Esophagus squamous epithelium (tissue), 5 donors: ENCODE measurements at places on chromosomes 1 and 21. TPM values are rescaled to one million over a fixed set of nuclear protein-coding genes. Genes with fewer than 3 reads are reported as not detected.

- DNase-seq, result no peak
- H3K36me3 ChIP-seq, result peaks cover 68% of the 10 kb centered on the region
- no peaks in the 10 kb centered on the region for H3K27me3 ChIP-seq
- no peak overlapping the region for H3K27ac ChIP-seq
Measured at GRCh38 chr1:204261746-204262505, 48.1 kb upstream of the GOLT1A start.

GRCh38 chr1:229457436-229457835 lies 23.5 kb upstream of the ACTA1 start:
- H3K4me1 ChIP-seq, result no peaks in the 10 kb centered on the region
- DNase-seq, result no peak
- peaks cover 7% of the 10 kb centered on the region for H3K36me3 ChIP-seq
- H3K27me3 ChIP-seq, result no peaks in the 10 kb centered on the region

- no peaks in the 10 kb centered on the region for H3K36me3 ChIP-seq
- H3K27ac ChIP-seq, result no peak overlapping the region
- H3K4me1 ChIP-seq, result no peaks in the 10 kb centered on the region
- no peaks in the 10 kb centered on the region for H3K27me3 ChIP-seq
- DNase-seq, result no peak
Measured at GRCh38 chr1:193031431-193031830, 27.7 kb downstream of the UCHL5 start.

- peak overlapping the region; percentile 87 for H3K27ac ChIP-seq
- peaks cover 54% of the 10 kb centered on the region for H3K4me1 ChIP-seq
- no peaks in the 10 kb centered on the region for H3K36me3 ChIP-seq
Measured at GRCh38 chr1:117607471-117607870, 1.6 kb downstream of the TENT5C start.

DNA sequence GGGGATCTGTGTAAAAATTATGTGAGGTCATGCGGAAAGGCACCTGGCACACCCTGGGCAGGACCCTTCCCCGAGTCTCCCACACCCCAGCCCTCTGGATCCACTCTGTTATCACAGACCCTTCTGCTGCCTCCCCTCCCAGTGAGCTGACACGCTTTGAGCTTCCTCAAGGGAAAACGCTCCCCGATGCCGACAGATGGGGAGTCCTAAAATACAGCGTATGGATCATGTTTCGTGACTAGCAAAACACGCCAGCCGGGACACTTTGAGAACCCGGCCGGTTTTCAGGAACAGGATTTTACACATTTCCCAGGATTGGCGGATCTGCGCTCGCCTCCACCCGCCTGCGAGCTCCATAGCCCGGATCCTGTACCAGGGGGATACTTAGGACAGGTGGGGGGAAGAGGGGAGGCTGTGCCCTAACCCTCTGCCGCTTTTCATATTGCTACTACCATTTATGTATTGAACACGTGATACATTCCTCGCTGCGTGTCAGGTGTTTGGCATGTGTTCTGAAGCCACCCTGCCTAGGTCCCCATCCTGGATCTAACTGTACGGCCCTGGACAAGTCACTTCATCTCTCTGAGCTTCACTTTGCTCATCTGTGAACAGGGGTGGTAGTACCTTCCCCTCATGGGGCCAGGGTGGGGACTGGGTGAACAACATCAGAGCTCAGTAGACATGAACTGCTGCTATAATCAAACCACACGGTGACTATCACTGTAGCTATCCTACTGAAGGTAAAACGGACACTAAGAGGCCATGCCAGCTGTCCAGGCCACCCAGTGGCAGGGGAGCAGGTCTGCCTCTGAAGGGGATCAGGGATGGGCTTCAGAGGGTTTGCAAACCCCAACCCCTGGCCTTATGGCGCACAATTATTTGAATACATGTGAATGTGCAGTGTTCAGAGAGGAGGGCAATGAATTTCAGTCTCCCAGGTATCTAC lies 63.2 kb downstream of the SSBP3 start:
- no peaks in the 10 kb centered on the region for H3K4me1 ChIP-seq
- H3K4me3 ChIP-seq, result no peak overlapping the region
- DNase-seq, result no peak
- no peaks in the 10 kb centered on the region for H3K27me3 ChIP-seq

DNA sequence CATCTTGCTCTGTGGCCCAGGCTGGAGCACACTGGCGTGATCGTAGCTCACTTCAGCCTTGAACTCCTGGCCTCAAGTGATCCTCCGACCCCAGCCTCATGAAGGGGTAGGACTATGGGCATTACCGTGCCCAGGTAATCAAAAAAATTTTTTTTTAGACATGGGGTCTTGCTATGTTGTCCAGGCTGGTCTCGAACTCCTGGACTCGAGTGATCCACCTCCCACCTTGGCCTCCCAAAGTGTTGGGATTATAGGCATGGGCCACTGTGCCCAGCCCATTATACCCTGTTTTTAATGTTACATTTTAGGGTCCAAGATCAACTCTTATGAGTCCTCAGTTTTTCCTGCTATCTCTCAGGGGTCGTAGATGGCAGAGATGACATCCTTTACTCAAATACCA lies 6.3 kb downstream of the MRAP start:
- H3K27ac ChIP-seq, result no peak overlapping the region
- H3K27me3 ChIP-seq, result no peaks in the 10 kb centered on the region
- peaks cover 43% of the 10 kb centered on the region for H3K36me3 ChIP-seq

GRCh38 chr1:29800120-29800519 lies 563.8 kb downstream of the PTPRU start:
- H3K27ac ChIP-seq, result peak overlapping the region; percentile 53
- H3K27me3 ChIP-seq, result peaks cover 42% of the 10 kb centered on the region
- H3K4me3 ChIP-seq, result no peak overlapping the region
- H3K36me3 ChIP-seq, result no peaks in the 10 kb centered on the region

GRCh38 chr1:107297681-107298080 lies 156.8 kb downstream of the NTNG1 start:
- DNase-seq, result no peak
- H3K27ac ChIP-seq, result no peak overlapping the region
- no peaks in the 10 kb centered on the region for H3K27me3 ChIP-seq
- H3K4me1 ChIP-seq, result no peaks in the 10 kb centered on the region
- H3K4me3 ChIP-seq, result no peak overlapping the region
- no peaks in the 10 kb centered on the region for H3K36me3 ChIP-seq

MYOCOS gene
- not detected for total RNA-seq

DNA sequence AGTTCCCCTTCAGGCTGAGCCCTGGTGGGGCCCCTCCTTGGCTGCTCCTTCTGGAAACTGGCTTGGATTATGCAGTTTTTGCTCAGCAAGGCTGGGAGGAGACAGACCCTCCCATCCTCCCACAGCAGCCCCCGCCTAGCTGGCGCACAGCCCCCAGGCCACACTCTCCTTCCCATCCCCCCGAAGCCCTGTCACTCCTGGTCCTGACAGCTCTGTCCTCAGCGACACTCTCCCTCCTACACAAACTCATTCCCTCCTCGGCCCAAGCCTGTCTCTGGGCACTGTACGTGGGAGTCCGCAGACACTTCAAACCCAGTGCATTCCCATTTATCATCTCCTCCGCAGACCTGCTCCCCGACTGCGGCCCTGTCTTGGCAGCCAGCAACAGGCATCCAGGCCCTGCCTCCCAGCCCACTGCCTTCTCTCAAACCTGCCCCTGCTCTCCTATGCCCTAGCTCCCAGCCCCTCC lies 25.0 kb upstream of the EPHB2 start:
- no peaks in the 10 kb centered on the region for H3K4me1 ChIP-seq
- DNase-seq, result no peak
- H3K27ac ChIP-seq, result no peak overlapping the region
- H3K4me3 ChIP-seq, result no peak overlapping the region
- no peaks in the 10 kb centered on the region for H3K36me3 ChIP-seq

FMO4 gene
- total RNA-seq, result 1.3 TPM

- H3K27ac ChIP-seq, result no peak overlapping the region
- DNase-seq, result no peak
- no peaks in the 10 kb centered on the region for H3K36me3 ChIP-seq
- no peaks in the 10 kb centered on the region for H3K27me3 ChIP-seq
- no peak overlapping the region for H3K4me3 ChIP-seq
Measured at GRCh38 chr1:38175121-38175520, 128.5 kb upstream of the POU3F1 start.

RNU1-2 gene
- under 0.01 TPM for total RNA-seq

DNA sequence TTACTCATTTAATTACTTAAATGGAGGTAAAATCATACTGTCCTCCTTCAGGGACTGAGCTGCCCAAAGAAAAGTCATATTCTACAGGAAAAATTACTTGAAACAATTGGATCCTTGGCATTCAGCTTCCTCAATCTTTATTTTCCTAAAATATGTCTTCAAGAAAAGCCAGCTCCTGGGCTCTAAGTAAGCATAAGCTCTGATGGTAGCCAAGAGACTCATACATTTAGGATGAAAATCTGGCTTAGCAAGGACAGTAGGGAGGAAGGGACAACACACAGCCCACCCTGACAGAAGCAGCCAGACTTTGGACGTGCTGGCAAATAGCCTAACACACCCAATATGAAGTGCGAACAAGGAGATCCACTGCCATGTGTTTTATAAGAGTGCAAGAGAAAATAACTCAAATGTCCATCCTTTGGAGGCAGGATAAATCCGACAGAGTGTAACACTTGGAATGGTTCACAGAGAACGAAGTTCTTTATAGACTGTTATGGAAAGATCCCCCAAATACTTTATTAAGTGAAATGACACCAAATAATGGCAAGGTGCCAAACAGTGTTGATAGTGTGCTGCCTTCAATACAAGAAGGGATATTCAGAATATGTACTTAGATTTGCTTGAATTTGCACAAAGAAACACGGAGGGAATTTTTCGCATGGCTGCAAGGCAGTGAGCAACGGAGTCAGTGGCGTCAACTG lies 14.1 kb downstream of the CAPN8 start:
- no peaks in the 10 kb centered on the region for H3K27me3 ChIP-seq
- no peak overlapping the region for H3K4me3 ChIP-seq
- no peak for DNase-seq
- peaks cover 10% of the 10 kb centered on the region for H3K4me1 ChIP-seq

GRCh38 chr1:153773096-153773921 lies 1.9 kb upstream of the SLC27A3 start:
- peaks cover 55% of the 10 kb centered on the region for H3K4me1 ChIP-seq
- H3K27ac ChIP-seq, result peak overlapping the region; percentile 72
- H3K4me3 ChIP-seq, result no peak overlapping the region
- no peaks in the 10 kb centered on the region for H3K27me3 ChIP-seq
- no peak for DNase-seq

RHOU gene
- total RNA-seq, result 0.61 TPM

MANEAL gene
- 2.3 TPM for total RNA-seq

SRP9 gene
- total RNA-seq, result 229 TPM

DNA sequence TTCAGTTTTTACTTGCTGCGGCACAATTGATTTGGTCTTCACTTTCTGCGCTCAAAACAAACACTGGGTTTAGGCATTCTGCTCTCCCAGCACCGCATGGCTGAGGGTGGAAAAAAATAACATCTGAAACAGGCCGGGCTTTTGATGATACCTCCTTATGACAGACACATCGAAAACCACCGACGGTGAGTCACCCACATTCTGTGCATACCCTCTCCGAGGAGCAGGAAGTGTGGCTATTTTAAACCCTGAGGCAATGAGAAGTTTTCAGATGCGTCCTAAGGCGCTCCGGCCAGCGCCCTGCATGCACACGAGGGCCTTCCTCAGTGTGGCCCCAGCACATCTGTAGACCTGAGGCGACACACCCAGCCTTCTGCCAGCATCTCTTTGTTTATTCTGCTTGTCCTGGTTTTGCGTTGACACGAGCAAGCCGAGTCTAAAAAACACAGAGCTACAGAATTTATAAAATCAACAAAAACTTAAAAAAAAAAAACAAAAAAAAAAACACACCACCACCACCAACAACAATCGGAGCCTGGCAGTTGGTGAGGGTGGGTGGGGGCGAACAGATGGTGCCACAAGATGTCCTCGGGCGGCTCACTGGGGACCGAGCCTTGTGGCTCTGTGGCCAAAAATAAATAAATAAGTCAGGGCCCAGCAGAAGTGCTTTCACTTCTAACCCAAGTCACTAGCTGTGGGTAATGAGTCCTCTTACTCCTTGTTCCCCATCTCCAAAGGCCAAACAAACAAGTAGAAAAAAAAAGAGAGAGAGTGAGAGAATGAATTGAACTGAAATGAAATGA lies 162.6 kb upstream of the IRF2BP2 start:
- peak; percentile 31 for DNase-seq
- H3K36me3 ChIP-seq, result no peaks in the 10 kb centered on the region
- H3K27ac ChIP-seq, result peak overlapping the region; percentile 75
- H3K27me3 ChIP-seq, result no peaks in the 10 kb centered on the region

DNA sequence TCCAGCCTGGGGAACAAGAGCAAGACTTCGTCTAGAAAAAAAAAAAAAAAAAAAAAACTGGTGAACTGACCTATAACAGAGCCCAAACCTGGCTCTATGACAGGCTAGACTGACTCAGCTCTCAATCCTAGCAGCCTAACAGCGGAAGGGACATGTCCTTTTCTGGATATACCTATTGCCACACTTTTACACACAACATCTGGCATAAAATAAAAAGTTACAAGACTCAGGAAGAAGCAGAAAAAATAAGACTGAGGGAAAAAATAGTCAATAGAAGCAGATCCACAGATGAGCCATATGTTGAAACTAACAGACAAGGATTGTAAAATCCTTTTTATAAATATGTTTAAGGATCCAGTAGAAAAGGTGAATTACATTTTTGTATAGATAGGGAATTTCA lies 57.5 kb upstream of the IPO9 start:
- H3K4me1 ChIP-seq, result peaks cover 8% of the 10 kb centered on the region
- H3K36me3 ChIP-seq, result no peaks in the 10 kb centered on the region
- H3K27ac ChIP-seq, result no peak overlapping the region
- H3K27me3 ChIP-seq, result no peaks in the 10 kb centered on the region
- no peak overlapping the region for H3K4me3 ChIP-seq

DNA sequence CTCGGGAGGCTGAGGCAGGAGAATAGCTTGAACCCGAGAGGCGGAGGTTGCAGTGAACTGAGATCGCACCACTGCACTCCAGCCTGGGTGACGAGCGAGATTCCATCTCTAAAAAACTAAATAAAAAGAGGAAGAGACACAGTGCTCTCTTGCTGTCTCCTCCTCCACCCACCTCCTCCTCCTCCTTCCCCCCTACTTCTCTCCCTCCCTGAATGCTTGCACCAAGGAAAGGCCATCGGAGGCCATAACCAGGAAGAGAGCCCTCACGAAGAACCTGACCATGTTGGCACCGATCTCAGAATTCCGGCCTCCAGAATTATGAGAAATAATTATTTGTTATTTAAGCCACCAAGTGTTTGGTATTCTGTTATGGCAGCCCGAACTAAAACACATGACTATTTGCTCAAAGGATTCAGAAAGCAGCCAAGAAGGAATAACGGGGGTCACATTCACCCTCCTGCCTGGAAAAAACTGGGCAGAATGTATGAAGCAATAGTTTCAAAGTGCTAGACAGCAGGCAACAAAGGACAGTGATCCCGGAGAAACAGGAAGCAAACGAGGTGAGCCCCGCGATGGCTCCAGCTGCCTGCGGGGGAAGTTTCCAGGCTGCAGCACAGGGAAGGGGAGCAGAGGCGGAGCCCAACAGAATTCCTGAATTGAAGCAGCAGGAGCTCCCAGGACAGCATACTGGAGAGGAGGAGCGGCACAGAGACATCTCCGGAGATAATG lies 35.8 kb downstream of the LDLRAD1 start:
- H3K36me3 ChIP-seq, result no peaks in the 10 kb centered on the region
- no peaks in the 10 kb centered on the region for H3K4me1 ChIP-seq
- H3K27me3 ChIP-seq, result no peaks in the 10 kb centered on the region
- DNase-seq, result no peak
- peak overlapping the region; percentile 38 for H3K4me3 ChIP-seq
